ENCODE measurements at places on chromosomes 1 and 21.

GRCh38 chr1:229942501-229942900 lies 124.5 kb upstream of the GALNT2 start:
- ATAC-seq = no peak

DNA sequence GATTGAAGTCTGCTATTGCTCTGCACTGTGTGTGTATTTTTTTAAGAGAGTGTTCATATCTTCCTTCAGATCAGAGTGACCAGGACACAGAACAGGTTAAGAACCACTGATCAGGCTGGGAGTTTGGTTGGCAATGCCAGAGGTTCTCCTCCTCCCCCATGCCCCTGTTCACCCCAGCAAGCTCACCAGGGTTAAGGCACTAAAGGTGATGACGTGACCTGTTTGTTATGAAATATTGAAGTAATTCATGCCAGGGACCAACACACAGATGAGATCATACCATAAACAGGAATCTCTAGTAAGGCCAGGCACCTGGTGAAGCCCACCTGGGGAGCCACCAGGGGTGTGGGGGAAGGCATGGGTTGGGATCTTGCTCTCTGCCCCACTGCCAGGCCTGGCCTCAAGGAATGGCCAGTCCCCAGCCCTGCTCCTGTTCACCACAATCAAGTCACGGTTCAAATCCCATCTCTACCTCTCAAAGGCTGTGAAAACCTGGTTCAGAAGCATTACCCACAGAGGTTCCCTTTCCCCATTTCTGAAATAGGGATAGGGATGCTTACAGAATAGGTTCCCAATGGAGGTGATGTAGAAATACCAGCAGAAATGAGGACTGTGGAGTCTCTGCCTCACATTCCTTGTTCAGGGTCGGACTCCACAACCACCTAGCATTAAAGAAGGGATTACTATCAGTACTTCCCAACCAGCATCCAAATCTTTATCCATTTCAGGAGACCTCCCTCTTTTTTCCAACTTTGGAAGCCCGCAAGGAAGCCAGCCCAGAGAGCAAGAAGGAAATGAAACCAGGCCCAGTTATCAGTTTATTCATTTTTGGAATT lies 2.4 kb downstream of the ID3 start:
- ATAC-seq = no peak

DNA sequence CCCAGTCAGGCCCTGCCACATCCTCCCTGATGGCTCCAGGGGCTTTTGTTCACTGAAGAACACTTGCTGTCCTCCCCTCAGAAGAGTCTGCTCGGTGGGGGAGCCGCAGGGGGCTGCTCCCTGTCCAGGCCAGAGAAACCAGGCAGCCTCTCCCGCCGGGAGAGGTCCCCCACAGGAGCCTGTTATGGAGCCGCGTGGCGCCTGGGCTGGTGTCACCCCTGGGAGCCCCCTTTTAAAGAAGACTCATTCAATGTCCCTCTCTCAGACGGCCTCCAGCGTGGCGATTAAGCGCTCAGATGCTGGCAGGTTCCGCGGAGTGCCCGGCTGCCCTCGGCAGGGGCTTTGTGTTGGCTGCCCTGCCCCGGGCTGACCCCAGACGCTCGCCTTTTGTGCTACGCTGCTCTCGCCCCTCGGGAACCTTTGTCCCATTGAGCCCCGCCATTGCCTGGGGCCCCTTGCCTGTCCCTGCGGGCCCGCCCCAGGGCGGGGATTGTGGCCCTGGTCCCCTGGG lies 43.1 kb downstream of the SKI start:
- ATAC-seq = no peak

- peak; percentile 28 for ATAC-seq
Measured at GRCh38 chr1:39205102-39205780, 746 bp downstream of the MACF1 start.

GRCh38 chr1:189463166-189463565 lies 1014.5 kb downstream of the BRINP3 start:
- ATAC-seq = peak; percentile 70
